ENCODE measurements at places on chromosomes 2 and 18. TPM values are rescaled to one million over a fixed set of nuclear protein-coding genes. Genes with fewer than 3 reads are reported as not detected.

CRYBA2 gene
- polyA plus RNA-seq, result not detected

GRCh38 chr2:147657086-147658000 lies 187.5 kb upstream of the ACVR2A start:
- no peak for DNase-seq

- DNase-seq, result no peak
Observed at GRCh38 chr2:151973901-151974199, 125.0 kb downstream of the CACNB4 start.

ROCK1 gene
- 82.1 TPM for polyA plus RNA-seq

- no peak for DNase-seq
Observed at GRCh38 chr2:42516418-42516901, 22.7 kb upstream of the KCNG3 start.

- no peak for DNase-seq
Observed at GRCh38 chr2:100616841-100617390, 54.1 kb downstream of the PDCL3 start.

CYS1 gene
- 14.1 TPM for polyA plus RNA-seq

- no peak for DNase-seq
Observed at GRCh38 chr2:41032715-41033114, 580.8 kb upstream of the SLC8A1 start.

DNA sequence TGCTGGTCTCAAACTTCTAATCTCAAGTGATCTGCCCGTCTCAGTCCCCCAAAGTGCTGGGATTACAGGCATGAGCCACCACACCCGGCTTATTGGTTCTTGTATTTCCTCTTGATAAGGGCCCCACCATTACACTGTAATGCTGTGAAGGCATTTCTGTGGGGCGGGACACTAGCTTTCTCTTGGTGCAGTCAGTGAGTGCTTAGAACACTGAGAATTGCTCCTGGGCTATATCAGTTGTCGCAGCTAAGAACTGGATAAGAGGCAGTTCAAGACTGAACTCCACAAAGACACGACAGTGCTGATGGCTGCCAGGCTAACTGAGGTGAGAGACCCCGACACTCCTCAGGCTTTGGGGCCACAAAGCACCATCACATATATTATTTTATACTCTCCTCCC lies 2.1 kb downstream of the KHK start:
- DNase-seq, result no peak

GRCh38 chr2:219350710-219351221 lies 18.2 kb upstream of the RESP18 start:
- DNase-seq, result no peak

DNA sequence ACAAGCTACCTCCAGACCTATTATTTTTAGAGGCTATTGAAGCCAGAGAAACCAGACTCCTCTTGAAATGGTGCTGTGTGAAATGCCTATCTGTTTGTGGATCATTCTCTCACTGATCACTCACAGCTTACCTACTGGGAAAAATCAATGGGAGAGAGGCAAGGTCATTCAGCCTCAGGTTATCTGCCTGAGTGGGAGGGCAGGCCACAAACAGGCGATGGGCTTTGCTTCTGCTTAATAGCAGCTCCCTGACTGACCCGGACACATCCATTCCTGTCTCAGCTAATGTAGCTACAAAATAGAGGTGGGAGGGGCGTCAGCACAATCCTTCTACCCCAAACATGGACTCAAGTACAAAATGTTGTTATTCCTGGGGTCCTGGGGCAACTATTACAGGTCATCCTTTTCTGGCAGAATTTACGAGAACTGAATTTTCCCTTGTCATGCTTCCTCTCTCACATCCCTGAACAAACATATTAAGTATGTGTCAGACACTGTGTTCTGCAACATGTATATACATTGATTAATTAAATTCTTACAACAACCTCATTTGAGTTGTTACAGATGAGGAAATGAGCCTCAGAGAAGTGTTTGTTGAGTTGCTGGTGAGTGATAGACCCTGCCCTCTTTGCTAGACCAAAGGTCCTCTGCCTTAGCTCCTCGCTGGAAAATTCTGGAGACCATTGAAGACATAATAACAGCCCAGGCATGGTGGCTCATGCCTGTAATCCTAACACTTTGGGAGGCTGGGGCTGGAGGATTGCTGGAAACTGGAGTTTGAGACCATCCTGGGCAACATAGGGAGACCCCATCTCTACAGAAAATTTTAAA lies 60.5 kb downstream of the CDK15 start:
- no peak for DNase-seq

- no peak for DNase-seq
Observed at GRCh38 chr2:54595999-54596902, 127.2 kb upstream of the EML6 start.

- DNase-seq, result no peak
Observed at GRCh38 chr2:111221701-111222100, 101.0 kb downstream of the BCL2L11 start.

DNA sequence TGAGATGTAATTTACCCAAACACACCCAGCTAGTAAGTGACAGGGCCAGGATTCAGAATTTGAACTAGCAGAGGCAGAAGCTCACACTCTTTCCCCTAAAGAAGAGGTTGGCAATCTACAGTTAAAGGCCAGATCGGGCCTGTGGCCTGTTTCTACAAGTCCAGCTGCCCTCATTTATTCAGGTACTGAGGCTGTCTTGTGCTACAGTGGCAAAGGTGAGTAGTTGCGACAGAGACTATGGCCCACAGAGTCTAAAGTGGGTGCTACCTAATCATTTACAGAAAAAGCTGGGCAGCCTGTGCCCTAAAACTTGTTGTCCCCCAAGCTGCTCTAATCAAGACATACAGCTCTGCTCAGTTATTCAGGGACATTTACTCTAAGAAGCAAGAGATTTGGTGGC lies 86.8 kb downstream of the RTN4 start:
- DNase-seq, result no peak

ALPG gene
- not detected for polyA plus RNA-seq

ANKRD30BL gene
- polyA plus RNA-seq, result 0.63 TPM

DNA sequence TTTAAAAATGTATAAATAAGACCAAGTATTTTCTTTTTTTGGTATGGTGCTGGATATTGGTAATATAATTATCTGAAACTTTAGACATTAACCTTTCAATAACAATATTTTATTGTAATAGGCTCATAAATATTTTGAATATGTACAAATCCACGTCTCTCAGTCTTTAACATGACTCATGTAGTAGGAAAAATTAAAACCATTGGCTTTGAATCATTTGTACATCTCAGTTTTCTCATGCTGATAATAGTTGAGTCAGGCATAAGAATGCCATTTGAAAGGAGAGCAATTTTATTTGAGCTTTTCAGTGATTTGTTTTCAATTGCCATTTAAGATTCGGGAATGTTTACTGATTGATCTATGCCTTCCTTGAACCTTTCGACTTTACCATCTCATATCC lies 364.8 kb downstream of the TGIF1 start:
- no peak for DNase-seq

DNA sequence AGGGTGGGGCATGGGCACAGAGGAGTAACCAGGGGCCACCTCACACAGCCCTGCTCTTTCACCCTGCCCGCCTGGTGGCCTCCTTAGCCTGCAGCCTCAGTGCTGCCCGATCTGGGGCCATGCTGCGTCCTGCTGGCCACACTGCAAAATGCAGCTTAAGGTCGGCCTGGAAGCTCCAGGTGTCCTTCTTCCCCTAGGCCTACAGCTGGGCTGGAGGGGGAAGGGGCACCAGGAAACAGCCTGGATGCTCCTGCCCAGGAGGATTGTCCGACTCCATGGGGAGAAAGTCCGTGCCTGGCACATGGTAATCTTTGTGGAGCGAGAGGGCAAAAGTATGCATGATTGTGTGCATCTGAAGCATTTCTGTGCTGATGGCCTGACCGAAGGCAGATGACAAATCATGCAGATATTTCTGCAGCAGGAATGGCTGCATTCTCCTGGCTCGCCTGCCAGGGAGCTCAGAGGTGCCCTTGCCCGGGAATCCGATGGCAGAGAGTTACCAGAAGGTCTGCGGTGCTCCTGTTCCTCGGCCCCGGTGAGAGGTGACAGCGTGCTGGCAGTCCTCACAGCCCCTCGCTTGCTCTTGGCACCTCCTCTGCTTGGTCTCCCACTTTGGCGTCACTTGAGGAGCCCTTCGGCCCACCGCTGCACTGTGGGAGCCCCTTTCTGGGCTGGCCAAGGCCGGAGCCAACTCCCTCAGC lies 12.8 kb upstream of the ALPP start:
- DNase-seq, result no peak

GRCh38 chr18:54742659-54743604 lies 85.3 kb upstream of the RAB27B start:
- peak; percentile 90 for DNase-seq

- no peak for DNase-seq
Observed at GRCh38 chr18:12595571-12596255, 62.2 kb downstream of the SPIRE1 start.

FAM98A gene
- 29.2 TPM for polyA plus RNA-seq

SCN9A gene
- polyA plus RNA-seq, result 17.7 TPM

DNA sequence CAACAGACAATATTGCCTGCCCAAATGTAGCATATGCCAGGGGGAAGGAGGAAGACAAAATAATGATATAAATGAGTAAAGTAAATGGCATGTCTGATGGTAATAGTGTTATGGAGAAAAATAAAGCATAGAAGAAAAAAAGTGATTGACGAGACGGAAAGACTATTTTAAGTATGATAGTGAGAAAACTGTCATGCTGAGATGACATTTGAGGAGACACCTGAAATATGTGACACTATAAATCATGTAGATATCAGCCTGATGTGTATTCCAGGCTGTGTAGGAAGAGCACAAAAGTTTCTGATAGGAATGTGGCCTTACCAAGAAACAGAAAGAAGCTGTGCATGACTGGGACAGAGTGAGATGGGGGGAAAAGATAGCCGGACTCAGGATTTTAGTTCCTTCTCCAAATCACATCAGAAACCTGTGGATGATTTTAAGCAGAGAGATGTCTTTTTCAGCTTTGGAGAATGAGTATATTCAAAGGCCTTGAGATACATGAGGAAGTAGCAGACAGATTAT lies 387.3 kb upstream of the SYT4 start:
- DNase-seq, result no peak

GRCh38 chr2:29130295-29130694 lies 15.1 kb downstream of the CLIP4 start:
- DNase-seq, result no peak

DNA sequence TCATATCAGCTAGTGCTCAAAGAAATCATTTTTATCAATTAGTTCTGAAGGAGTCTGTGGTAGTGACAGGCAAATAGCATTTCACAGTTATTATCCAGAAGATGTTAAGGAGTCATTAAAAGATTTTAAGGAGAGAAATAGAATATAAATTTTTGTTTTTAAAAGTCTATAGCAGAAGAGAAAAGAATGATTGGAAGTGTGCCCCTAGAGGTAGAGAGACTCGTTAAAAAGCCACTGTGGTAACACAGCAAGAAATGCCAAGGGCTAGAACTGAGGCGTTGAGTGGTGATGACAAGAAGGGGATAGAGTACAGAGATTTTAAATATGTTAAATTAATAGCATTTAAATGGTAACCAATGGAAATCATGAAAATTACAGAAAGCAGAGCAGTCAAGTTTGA lies 78.3 kb downstream of the VWC2L start:
- no peak for DNase-seq

SERPINB3 gene
- not detected for polyA plus RNA-seq

TTC21B gene
- polyA plus RNA-seq, result 29.9 TPM

- no peak for DNase-seq
Observed at GRCh38 chr2:16288371-16289112, 348.2 kb downstream of the MYCN start.

GRCh38 chr18:68984342-68984741 lies 186.5 kb downstream of the CCDC102B start:
- no peak for DNase-seq

GRCh38 chr18:31645411-31645810 lies 39.0 kb downstream of the B4GALT6 start:
- no peak for DNase-seq

DNA sequence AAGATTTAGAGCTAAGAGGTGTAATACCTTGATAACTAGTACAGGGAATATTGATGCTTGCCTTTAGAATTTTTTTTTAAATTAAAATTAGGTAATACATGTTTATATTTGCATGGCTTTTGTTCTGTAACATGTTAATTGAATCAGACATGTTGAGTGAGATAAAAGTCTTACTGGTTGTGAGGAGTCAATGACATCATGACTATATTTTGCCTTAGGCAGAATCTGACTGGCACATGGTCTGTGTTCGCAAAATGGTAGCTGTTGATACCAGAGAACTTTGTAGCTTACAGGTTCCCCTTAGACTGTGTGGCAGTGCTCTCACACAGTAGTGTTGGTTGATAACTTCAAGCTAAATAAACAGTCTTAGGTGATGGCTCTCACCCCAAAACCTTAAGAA lies 199.7 kb downstream of the PTPRM start:
- DNase-seq, result no peak

DNA sequence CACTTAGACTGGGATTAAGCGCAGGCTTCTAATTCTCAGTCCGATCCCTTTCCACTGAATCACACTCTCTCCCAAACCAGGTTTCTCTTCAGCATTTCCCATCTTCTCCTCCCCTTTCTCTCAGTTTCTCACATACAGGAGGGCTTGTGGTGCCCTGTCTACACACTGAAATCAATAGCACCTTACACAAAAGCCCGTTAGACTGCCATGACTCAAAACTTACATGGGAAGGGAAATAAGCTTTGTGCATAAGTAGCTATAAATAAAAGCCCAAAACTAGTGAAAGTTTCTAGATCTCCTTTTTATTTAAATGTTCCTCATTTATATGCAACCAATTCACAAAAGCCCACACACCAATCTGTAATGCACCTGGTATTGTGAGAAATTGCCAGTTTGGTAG lies 318.4 kb downstream of the TXNL1 start:
- DNase-seq, result no peak

DNA sequence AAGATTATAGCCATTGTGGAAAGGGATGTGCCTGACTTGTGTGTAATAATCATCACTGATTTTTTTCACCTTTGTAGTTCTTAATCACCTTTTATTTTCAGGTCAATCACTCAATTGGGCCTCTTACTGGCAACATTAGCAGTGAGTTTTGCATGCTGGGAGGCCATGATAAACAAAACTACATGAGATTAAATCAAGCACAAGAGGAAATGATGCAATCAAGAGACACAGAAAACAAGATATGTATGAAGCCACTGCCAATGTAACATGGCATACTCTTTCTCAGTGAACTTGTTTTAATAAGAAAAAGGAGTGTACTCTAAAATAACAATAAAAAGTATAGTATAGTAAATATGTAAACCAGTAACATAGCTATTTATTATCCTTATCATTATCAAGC lies 69.9 kb upstream of the FSIP2 start:
- DNase-seq, result no peak

DNA sequence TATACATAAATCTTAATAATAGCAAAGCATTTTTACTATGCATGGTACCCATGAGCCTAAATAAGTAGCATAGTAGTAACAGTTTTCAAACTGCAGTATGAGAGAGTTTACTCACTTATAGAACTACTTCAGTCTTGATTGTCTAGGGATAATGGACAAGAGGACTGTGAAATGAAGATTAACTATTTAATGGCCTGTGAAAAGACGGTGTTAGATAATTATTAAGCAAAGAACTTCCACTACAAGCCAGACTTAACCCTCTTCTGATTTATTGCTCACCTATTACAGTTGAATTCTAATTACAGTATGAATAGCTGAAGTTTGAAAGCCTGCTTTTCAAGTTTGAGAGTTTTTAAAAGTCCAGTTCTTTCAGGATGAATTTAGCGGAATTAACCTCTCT lies 18.9 kb downstream of the PIK3C3 start:
- DNase-seq, result no peak

NPHP1 gene
- polyA plus RNA-seq, result 18.1 TPM
